ENCODE measurements at places on chromosomes 13 and 19.
A peak's percentile ranks its signal among the peaks of the same experiment; 100 is the strongest.

- DNase-seq: peak; percentile 39
Observed at GRCh38 chr19:45716359-45717130, 14.2 kb downstream of the FBXO46 start.

DNA sequence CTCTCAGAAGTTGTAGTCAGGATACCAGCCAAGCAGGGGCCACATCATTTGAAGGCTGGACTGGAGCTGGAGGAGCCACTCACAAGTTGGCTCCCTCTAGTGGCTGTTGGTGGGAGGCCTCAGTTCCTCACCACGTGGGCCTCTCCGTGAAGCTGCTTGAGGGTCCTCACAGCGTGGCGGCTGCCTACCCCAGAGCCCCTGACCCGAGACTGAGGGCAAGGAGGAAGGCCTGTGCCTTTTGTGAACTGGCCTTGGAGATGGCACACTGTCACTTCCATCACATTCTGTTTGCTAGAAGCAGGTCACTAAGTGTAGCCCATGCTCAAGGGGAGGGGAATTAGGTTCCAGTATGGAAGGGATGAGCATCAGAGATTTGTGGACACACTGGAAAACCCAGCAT is 14.6 kb downstream of the GNA11 start:
- peak; percentile 85 for DNase-seq

DNA sequence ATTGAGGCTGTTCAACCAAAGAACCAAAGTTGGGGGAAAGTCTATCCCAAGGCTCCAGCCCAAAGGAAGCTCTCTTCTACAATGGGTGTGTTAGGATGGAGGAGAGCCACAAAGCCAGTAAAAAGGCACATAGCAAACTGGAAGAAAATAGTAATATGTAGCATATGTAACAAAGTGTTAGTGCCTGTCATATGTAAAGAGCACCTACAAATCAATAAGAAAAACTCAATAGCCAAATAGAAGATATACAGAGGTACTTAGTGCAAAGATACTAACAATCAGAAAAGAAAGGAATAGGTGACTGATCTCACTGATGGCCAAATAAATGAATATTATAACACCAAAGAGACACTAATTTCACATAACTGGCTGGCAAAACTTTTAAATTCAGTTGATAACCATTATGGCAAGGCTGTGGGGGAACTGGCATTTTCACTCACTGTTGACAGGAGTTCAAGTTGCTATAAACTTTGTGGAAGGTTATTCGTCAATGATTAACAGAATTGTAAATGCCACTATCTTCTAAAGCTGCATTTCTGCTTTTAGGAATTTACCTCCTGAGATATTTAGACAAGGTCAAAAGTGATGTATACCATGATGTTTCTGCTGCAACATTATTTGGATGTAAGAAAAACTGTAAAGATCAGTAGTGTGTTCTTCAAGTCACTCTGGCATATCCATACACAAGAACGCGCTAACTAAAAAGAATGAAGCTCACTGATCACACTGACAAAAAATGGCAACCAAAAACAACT is 110.8 kb downstream of the GNG7 start:
- no peak for DNase-seq

DNA sequence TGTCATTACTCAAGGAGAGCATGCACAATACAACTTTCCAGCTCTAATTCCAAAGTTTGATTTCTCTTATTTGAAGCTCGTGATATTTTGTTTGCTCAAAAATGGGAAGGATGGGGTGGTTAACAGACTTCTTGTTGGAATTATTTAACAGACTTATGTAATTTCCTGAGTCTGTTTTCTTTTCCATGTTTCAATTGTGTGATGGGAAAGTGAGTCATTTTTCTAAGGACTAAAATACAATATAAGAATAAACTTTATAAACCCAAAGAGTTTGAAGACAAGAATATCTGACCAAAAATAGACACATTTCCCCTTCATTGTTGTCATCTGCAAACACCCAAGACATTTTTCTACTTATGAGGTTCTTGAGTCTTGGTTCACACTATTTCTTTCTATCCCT is 211.8 kb upstream of the SLITRK5 start:
- no peak for DNase-seq

- DNase-seq: no peak
Observed at GRCh38 chr19:41366089-41366488, 2.1 kb upstream of the B9D2 start.

GRCh38 chr13:98533912-98534311 is 43.0 kb downstream of the STK24 start:
- no peak for DNase-seq

GRCh38 chr13:59978862-59979261 is 184.9 kb downstream of the DIAPH3 start:
- DNase-seq: no peak

DNA sequence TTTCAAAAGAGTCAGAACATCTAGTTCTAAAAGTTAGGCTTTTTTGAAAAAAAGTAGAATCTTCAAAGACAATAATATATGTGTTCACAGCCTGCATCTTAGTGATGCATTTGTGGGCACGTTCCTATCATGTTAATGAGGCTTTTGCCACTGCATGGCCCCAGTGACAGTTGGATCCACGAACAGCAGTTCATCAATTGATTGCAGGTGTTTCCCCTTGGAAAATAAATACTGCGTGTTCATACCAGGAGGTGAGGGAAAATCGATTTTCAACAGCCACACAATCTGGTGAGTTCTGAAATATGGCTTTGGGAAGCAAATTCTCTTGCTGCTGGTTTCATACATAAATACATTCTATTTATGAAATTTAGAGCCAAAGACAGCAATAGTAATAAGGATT is 343.8 kb upstream of the SLC10A2 start:
- no peak for DNase-seq

DNA sequence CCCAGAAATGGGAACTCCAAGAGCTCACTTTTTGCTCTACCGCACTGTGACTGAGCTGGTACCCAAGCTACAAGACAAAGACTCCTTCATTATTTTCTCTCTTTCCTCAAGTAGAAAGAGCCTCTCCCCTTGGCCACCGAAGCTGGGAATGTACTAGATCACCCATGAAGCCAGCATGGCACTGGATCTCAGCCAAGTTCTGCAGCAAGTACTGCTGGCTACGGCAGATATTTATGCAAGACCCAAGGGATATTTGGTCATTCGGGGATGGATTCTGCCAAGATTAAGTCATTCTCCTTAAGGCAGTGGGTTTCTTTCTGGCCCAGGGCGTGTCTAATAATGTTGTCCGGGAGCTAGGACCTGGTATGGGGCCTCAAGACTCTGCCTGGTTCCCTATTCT is 633.5 kb downstream of the SLITRK1 start:
- DNase-seq: no peak

DNA sequence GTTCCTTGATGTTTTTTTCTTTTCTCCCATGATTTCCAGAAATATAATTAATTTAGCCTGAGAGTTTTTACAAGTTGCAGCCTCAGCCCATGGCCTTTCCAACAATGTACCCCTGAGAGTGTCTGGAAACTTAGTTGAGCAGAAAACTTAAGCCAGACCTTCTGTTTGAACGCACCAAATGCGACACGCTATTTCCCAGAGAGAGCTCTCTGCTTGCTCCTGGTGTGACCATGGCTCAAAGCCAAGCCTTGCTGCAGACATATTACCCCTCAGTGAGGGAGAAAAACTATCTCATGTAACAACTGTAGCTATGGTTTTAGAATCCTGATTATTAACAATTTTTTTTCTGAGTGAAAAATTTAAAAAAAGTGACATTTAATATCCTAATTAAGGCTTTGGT is 1204.5 kb upstream of the SLC10A2 start:
- no peak for DNase-seq

- DNase-seq: no peak
Observed at GRCh38 chr19:48511321-48511731, 309 bp downstream of the LMTK3 start.

GRCh38 chr13:112916296-112916695 is 52.7 kb upstream of the MCF2L start:
- DNase-seq: no peak

- DNase-seq: no peak
Observed at GRCh38 chr13:66940113-66940512, 290.0 kb downstream of the PCDH9 start.

GRCh38 chr19:47613165-47614020 is 4.5 kb downstream of the BICRA start:
- DNase-seq: peak; percentile 29

- DNase-seq: no peak
Observed at GRCh38 chr19:7879111-7879807, 5.1 kb upstream of the PRR36 start.

GRCh38 chr19:16254851-16255408 is 57.2 kb downstream of the AP1M1 start:
- no peak for DNase-seq

DNA sequence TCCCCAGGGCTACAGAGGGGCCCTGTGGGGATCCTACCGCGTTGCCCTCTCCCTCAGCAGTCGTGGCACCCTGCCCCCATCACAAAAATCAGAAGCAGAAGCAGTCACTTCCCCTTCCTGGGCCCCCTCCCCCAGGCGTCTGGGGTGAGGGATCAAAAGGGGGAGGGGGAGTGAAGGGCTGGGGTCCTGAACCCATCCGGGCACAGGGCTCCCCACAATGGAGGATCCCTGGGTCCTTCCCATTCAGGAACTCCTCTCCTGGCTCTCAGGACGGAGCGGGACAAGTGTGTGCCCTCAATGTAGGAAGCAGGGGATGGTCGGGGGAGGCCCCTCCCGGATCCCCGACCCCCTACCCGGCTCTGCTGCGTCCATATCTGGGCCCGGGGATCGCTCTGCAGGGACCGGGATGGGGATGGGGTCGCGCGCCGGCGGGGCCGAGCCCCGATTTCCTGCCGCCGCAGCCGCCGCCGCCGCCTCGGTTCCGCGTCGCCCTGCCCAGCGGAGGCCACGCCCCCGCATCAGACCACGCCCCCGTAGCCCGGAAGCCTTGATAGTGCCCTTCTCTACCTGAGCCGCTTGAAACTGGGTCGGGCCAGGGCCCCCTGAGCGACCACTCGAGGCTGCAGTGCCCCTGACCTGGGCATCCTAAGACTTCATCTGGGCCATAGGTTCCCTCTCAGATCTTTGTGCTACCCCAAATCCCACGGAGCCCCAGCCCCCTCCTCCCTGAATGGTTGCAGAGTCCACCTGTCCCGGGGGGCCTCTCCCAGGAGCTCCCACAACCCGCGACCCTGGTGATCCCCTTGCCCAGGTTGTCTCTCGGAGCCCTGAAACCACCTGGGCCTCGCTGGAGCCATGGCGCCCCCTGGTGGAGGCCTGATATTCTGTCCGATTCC is at the start of gene GMIP:
GMIP (minus strand) TSS at position 500 of the 896 bp plus-strand sequence; CDS start at position 372, 128 bp downstream.
- DNase-seq: peak; percentile 37
